ENCODE measurements at places on chromosomes 4 and X.

GRCh38 chrX:150933945-150934350, 35.5 kb upstream of the CD99L2 start:
- no peak for DNase-seq

DNA sequence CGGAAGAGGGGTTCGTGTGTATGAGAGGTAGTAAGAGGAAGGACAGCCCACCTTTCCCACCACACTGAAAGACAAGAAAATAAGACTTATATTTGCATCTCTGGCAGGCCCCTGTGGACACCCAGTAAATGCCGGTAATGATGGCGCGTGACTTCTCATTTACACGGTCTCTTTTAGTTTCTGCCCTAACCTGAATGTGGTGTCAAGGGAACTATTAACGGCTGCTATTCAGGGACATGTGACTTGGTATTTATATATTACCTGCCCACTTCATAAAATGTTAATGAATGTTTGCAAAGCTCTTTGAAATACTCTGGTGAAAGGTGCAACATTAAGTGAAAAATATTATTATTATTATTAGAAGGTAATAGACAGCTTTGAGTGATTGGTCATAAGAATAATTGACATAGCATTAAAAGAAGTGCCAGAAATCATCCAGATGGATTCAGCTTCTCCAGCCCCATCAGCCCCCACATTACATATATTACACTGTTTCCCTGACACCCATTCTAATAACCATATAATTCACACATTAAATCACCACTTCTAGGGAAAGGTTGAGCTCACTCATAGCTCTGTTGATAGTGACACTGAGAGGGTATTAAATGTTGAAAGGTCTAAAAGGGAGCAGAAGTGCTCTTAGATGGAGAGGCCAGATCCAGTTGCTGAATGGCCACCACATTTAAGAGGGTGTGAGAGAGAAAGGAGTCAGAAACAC, 83.0 kb upstream of the BEND4 start:
- DNase-seq = no peak

DNA sequence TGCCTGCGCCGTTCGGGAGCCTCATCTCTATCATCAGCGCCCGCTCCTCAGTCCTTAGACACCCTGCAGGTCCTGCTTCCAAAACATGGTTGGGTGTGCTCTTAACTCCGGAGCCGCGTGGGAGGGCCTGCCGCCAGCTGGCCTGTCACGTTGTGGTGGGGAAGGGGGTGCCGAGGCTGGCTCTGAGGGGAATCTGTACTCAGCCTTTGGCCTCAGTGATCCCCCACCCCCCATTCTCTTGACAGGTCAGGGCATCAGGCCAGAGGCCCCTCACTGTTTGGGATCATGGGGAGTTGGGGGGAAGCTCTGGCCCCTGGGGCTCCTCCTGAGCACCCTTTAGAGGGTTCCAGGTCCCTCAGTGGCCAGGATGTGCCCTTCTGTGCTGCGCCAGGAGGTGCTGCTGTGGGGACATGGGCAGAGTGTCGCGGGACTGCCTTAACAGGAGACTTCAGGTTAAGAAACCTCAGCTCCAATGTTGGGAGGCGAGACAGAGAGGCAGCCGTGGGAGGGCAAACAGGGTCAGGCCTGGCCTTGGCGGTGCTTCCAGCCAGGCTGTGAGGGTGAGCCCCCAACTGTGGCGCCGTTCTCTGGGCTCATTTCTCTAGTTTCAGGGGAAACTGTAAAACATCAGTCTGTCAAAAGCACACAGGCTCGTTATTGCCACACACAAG, 33.5 kb downstream of the TRMT44 start:
- DNase-seq = no peak

GRCh38 chr4:26081795-26082498, 167.9 kb downstream of the SMIM20 start:
- peak; percentile 24 for DNase-seq

DNA sequence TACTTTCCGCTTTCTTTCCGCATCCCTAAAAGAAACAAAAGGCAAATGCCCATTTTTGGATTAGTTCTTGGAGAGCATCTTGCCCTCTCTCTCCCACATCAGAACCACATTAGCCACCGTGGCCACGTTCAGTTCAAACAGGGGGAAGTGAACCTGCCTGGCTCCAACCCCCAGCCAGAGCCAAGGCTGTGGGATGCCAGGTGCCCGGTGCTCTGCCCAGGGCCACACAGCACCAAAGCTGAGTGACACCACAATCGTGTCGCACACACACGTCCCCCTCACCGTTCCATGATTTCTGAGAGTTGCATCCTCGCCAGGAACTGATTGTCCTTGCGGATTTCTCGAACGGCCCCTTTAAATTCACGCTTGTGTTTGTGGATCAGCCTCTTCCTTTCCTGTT, 24.3 kb downstream of the NOP14 start:
- no peak for DNase-seq

GRCh38 chr4:130359542-130359941, 1263.6 kb downstream of the C4orf33 start:
- no peak for DNase-seq

GRCh38 chr4:94168321-94168720, 39.3 kb upstream of the SMARCAD1 start:
- DNase-seq = no peak

Measured in central memory CD4-positive, alpha-beta T cell (primary cell).